Activated CD8-positive, alpha-beta memory T cell treated with anti-CD3 and anti-CD28 coated beads, Interleukin-2, amount 10 ng/mL, durations not matched to agents 7 days and 5 days (primary cell): ENCODE measurements at places on chromosomes 11 and 22. TPM values are rescaled to one million over a fixed set of nuclear protein-coding genes. Genes with fewer than 3 reads are reported as not detected.

DNA sequence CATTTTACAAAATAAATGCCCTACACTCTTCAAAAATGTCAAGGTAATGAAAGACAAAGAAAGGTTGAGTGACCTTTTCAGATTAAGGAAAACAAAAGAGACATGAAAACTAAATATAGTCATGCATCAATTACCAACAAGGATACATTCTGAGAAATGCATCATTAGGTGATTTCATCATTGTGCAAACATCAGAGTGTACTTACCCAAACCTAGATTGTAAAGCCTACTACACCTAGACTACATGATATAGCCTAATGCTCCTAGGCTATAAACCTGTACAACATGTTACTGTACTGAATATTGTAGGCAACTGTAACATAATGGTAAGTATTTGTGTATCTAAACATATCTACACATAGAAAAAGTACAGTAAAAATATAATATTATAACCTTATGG is 26.7 kb downstream of the INTS4 start:
- H3K4me1 ChIP-seq = no peaks in the 10 kb centered on the region
- no peak for DNase-seq
- H3K36me3 ChIP-seq = peaks cover 20% of the 10 kb centered on the region
- no peak overlapping the region for H3K4me3 ChIP-seq
- H3K27ac ChIP-seq = no peak overlapping the region
- no peaks in the 10 kb centered on the region for H3K27me3 ChIP-seq

DNA sequence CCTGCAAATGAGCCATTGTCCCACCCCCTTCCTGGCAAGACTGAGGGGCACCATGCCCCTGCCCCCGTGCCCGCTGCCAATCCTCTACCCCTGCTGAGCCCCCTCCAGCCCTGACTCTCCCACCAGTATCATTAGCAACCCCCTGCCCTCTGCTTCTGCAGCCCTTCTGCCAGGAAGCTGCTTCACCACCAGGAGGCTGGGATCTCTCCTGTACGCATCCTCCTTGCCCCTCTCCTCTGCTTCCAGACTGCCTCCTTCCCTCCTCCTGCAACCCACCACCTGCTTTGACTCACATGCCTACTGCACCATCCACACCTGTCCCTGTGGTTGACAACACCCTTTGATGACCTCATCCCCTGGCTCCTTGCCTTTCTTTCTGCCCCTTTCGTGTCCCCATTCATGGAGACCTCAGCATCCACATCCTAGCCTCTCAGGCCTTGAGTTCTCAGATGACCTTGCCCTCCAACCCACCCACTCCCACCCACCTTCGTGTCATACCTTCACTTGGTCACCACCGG is 13.4 kb upstream of the PNPLA3 start:
- no peak overlapping the region for H3K4me3 ChIP-seq
- no peak overlapping the region for H3K27ac ChIP-seq
- H3K36me3 ChIP-seq = no peaks in the 10 kb centered on the region
- DNase-seq = no peak
- peaks cover 13% of the 10 kb centered on the region for H3K27me3 ChIP-seq

DNA sequence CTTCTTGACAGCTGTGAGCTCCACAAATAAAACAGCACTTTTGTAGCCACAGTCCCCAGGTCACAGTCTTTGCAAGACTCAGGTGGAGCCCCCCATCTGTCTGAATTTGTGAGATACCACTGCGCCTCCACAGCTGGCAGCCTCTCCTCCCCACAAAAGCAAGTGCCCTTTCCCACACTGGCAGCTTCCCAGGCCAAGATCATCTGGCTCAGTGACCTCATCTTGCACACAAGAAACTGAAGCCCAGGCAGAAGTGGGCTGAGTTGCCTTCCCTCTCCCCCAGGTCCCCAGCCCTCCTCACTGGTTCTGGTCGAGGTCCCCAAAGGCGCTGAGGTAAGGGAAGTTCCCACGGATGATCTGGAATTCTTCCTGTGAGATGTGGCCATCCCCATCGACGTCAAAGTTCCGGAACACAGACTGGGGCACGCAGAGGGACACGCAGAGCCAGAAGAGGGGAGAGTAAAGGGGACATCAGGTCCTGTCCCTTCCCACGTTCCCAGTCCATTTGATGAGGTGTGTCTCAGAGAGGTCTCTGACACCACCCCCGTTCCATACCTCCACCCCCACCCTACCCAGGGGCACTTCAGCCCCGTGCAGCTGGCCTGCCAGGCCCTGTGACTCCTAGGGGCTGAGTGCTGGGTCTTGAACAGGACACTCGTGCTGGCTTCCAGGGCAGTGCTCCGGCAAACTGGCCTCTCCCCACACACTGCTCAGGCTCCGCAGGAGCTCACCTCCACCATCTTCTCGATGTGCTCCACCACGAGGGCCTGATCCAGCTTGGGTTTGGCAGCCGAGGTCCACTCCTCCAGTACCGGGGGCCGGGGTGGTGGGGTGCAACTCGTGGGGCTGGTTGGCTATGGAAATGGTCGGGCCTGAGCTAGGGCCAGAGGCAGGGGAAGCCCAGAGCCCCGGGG is 8.9 kb downstream of the RASGRP2 start:
- peaks cover 24% of the 10 kb centered on the region for H3K36me3 ChIP-seq
- no peak for DNase-seq
- H3K4me3 ChIP-seq = no peak overlapping the region

GRCh38 chr11:65492637-65493366 is 6.0 kb upstream of the MALAT1 start:
- H3K4me3 ChIP-seq = no peak overlapping the region
- no peaks in the 10 kb centered on the region for H3K36me3 ChIP-seq
- DNase-seq = no peak
- H3K4me1 ChIP-seq = peaks cover 43% of the 10 kb centered on the region
- H3K27me3 ChIP-seq = no peaks in the 10 kb centered on the region

ZBED4 gene
- 25.7 TPM for total RNA-seq

CALCA gene
- not detected for total RNA-seq

TBX10 gene
- not detected for total RNA-seq

FAR1 gene
- 57.0 TPM for total RNA-seq

SCO2 gene
- total RNA-seq = 9.1 TPM

CDON gene
- 1.8 TPM for total RNA-seq

VSIG2 gene
- total RNA-seq = not detected

FBXO7 gene
- 98.9 TPM for total RNA-seq

CAVIN3 gene
- 4.9 TPM for total RNA-seq

KRTAP5-1 gene
- total RNA-seq = not detected
